ENCODE measurements at places on chromosomes 6 and 20. TPM values are rescaled to one million over a fixed set of nuclear protein-coding genes. Genes with fewer than 3 reads are reported as not detected.

Gene TENT5A
- total RNA-seq, result 3.4 TPM

Gene ORC3
- total RNA-seq, result 49.9 TPM

Gene IRF4
- 0.16 TPM for total RNA-seq

Gene NKAIN4
- 14.2 TPM for total RNA-seq

Gene SH3BGRL2
- total RNA-seq, result 21.2 TPM

Gene HRH3
- 0.47 TPM for total RNA-seq

Gene COL20A1
- total RNA-seq, result 3.0 TPM

Gene BMP5
- 4.4 TPM for total RNA-seq

Gene MRAP2
- 6.2 TPM for total RNA-seq

Gene PGBD1
- total RNA-seq, result 17.0 TPM

Gene GLP1R
- not detected for total RNA-seq

Gene EPPIN
- not detected for total RNA-seq

Gene BEND6
- total RNA-seq, result 27.1 TPM

Gene BMP7
- 8.7 TPM for total RNA-seq

Gene SIRPG
- total RNA-seq, result not detected

Gene OLIG3
- total RNA-seq, result not detected

All from occipital lobe (tissue), 3 donors.